ENCODE measurements at places on chromosomes 7 and 10.
A peak's percentile ranks its signal among the peaks of the same experiment; 100 is the strongest.

- no peaks in the 10 kb centered on the region for H3K36me3 ChIP-seq
- H3K4me1 ChIP-seq = no peaks in the 10 kb centered on the region
- H3K27ac ChIP-seq = no peak overlapping the region
These were observed 131.1 kb upstream of the TBX20 start for GRCh38 chr7:35384761-35385700.

DNA sequence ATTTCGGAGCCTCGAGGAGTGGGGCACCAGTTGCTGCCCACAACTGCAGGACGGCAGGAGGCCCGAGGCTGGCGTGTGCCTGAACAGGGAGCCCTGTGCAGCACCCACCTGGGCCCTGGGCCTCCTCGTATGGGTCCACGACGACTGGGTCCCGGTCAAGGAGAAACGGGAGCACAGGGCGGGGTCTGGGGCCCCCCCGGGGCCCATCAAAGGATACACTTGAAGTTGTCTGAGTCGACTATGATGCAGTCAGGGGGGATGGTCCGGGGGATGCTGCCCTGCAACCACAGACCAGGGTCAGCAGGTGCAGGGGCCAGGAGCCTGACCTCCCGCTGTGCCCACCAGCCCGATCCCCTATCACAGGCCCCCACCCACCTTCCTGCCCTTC lies 28.5 kb upstream of the NKX6-2 start:
- DNase-seq = no peak
- H3K27ac ChIP-seq = no peak overlapping the region
- H3K27me3 ChIP-seq = no peaks in the 10 kb centered on the region
- H3K4me1 ChIP-seq = no peaks in the 10 kb centered on the region

DNA sequence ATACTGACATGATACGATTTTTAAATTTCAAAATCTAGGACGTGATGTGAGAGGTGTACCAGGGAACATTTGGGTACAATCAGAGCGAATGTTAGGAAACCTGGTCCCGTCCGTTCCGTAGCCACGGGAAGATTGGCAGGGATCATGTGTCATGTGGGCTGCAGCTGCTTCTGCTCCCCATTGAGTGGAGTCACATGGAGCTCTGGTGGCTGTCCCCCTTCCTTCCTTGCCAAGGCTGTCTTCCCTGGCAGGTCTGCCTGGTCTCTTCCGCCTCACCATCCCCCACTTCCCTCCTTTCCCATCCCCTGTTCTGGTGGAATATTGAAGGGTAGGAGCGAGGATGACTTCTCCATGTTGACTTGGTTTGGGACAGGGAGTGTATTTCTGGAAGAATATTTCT lies 33.8 kb upstream of the FAM180A start:
- no peaks in the 10 kb centered on the region for H3K36me3 ChIP-seq
- DNase-seq = no peak
- H3K27ac ChIP-seq = no peak overlapping the region
- peaks cover 11% of the 10 kb centered on the region for H3K4me1 ChIP-seq

GRCh38 chr10:60399328-60399727 lies 9.7 kb upstream of the ANK3 start:
- H3K4me3 ChIP-seq = no peak overlapping the region
- H3K4me1 ChIP-seq = no peaks in the 10 kb centered on the region
- no peaks in the 10 kb centered on the region for H3K36me3 ChIP-seq

DNA sequence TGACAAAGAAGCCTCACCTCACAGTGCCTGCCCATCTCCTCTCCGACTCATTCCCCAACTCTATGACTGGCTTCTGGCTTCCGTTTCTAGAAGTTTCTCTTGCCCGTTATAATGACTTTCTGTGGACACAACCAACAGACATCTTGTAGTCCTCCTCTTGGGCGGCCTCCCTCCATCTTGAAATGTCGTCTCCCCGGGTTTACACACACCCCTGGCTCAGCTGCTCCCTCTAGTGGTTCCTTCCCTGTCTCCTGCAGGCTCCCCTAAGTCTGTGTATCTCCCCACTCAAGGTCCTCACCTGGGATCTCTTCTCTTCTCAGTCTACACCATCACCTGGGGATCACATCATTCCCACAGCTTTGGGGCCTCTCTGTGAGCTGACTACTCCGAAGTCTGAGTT lies 123.4 kb upstream of the NEBL start:
- H3K4me3 ChIP-seq = no peak overlapping the region
- H3K27me3 ChIP-seq = no peaks in the 10 kb centered on the region
- peaks cover 10% of the 10 kb centered on the region for H3K4me1 ChIP-seq

DNA sequence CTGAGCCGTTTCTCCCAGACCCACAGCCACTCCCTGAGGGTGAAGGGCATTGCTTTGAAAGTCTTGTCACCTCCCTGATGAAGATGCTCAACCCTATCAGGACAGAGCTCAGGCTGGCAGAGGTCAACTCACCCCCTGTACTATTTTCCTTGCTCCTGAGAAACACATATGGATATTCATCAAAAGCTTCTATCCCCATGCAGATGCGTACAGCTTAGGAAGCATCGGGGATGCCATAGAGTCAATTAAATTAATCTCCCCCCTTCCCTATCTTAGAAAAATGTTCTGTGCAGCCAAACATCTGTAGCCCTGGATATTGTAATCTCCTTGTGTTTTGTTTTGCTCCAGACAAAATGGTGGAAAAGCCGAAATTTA lies 67.2 kb downstream of the EMX2 start:
- no peak overlapping the region for H3K27ac ChIP-seq
- peaks cover 7% of the 10 kb centered on the region for H3K4me1 ChIP-seq
- DNase-seq = no peak
- H3K36me3 ChIP-seq = no peaks in the 10 kb centered on the region
- no peak overlapping the region for H3K4me3 ChIP-seq
- no peaks in the 10 kb centered on the region for H3K27me3 ChIP-seq

GRCh38 chr7:155928583-155928982 lies 116.3 kb upstream of the SHH start:
- no peaks in the 10 kb centered on the region for H3K27me3 ChIP-seq
- no peak for DNase-seq
- H3K36me3 ChIP-seq = no peaks in the 10 kb centered on the region
- no peak overlapping the region for H3K27ac ChIP-seq

DNA sequence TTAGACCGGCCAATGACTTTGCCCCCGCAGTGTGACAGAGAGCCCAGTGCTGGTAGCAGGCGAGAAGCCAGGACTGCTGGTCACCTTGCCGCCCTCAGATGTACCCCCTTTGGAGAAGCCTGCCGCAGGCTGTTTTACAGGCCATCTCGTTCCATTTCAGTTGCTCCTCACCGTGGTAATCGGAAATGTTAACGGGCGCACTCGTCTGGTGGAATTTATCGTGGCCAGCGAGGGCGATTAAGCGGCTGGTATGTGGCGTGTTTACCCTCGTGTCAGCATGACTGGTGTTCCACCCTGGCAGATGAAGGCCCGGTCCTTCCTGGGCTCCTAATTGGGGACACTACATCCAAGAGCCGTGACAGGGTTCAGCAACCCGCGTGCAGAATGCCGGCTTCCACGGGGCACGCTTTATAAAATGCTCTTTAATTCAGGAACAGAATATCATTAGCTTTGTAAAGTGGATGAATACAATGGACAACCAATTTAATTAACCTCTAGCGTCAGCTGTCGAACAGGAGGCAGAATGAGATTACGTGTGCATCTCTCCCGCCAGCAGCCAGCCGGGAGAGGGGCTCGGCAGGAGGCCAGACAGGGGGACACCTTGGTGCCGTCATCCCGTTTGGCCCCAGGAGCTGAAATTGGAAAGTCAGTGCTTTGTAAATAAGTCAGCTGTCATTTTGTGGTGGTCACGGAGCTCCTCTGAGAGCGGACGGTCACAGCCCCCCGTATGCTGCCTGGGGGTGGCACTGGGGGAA lies 108.3 kb downstream of the NKX6-2 start:
- no peaks in the 10 kb centered on the region for H3K4me1 ChIP-seq
- H3K36me3 ChIP-seq = no peaks in the 10 kb centered on the region
- no peaks in the 10 kb centered on the region for H3K27me3 ChIP-seq
- DNase-seq = no peak
- no peak overlapping the region for H3K27ac ChIP-seq

DNA sequence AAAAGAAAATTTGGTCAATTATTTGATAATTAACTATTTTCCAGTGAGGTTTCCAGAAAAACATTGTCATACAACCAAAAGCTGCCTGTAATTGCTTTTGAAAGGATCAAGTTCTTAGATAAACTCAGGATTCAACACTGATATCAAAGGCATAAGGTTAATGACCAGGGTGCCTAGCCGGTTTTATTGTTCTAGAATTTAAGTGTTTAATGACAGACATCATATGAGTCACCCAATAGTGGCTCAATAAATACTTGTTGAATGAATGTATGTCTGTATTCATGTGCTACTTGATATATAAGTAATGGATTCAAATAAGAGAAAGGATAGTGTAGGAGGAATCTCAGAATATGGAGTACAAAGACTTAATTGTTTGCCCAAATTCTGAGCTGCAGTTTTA lies 196.1 kb upstream of the LRGUK start:
- H3K4me1 ChIP-seq = peaks cover 7% of the 10 kb centered on the region
- no peak for DNase-seq
- no peak overlapping the region for H3K27ac ChIP-seq
- no peaks in the 10 kb centered on the region for H3K36me3 ChIP-seq
- no peak overlapping the region for H3K4me3 ChIP-seq

DNA sequence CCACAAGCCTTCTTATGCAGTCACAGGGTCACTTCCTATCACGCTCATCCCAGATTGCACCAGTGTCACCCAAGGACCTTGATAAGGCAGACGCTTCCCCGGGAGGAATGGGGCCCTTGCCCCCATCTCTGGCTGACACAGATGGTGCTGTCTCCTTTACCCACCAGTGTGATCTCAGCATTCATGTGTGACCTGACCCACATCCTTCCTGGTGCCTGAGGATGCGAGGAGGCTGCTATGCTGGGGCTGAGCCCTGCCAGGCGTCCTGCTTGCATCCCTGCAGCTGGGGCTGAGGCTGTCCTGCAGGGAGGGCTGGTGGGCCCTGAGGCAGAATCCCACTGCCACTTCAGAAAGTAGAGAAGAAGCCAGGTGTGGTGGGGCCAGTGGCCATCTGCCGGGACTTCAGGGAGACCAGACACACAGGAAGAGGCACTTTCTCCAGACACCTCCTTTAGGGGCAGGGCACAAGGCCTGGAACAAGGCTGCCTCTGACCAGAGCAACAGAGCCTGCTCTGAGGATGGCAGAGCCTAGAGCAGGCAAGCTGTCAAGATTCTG lies 35.3 kb downstream of the RASGEF1A start:
- no peaks in the 10 kb centered on the region for H3K36me3 ChIP-seq
- DNase-seq = no peak
- peaks cover 5% of the 10 kb centered on the region for H3K4me1 ChIP-seq

- DNase-seq = no peak
- no peaks in the 10 kb centered on the region for H3K36me3 ChIP-seq
- no peaks in the 10 kb centered on the region for H3K27me3 ChIP-seq
- no peak overlapping the region for H3K27ac ChIP-seq
- H3K4me3 ChIP-seq = no peak overlapping the region
These were observed 5.5 kb upstream of the PRKAR1B start for GRCh38 chr7:732556-732955.

DNA sequence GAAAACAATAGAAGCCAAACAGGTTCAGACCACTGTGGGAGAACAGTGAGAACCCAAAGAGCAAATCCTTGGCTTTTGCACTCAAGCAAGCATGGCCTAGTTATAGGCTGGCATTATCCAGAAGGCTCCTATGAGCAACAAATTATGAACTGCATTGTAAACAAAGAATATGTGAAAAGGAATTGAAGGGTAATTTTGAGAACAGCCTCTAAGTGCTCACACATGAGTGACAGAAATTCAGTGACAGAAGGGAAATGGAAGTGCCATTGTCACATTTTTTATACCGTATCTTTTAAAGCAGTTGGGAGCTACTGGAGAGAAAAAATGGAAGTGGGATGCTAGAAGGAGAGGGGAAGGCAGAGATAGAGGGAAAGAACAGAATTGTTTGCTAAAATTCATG lies 114.2 kb downstream of the MACC1 start:
- no peak overlapping the region for H3K27ac ChIP-seq
- no peaks in the 10 kb centered on the region for H3K36me3 ChIP-seq
- no peak for DNase-seq
- H3K4me3 ChIP-seq = no peak overlapping the region

DNA sequence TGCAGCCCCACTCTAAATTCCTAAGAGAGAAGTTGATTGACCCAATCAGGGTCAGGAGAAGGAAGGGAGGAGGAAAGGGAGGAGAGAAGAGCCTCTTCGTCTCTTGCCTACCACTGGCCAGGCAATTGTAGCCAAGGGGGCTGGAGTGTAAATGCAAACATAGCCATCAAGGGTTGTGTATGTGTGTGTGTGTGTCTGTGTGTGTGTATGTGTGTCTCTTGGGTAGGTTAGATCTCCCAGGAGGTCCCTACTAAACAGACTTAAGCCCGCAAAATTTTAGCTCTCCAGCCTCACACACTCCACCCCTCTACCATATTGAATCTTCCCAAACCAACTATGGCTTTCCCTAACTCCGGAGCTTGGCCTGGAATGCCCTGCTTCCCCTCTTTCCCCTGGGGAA lies 3.8 kb downstream of the LEP start:
- DNase-seq = no peak
- no peak overlapping the region for H3K4me3 ChIP-seq
- H3K27me3 ChIP-seq = no peaks in the 10 kb centered on the region
- no peaks in the 10 kb centered on the region for H3K36me3 ChIP-seq
- peaks cover 3% of the 10 kb centered on the region for H3K4me1 ChIP-seq

DNA sequence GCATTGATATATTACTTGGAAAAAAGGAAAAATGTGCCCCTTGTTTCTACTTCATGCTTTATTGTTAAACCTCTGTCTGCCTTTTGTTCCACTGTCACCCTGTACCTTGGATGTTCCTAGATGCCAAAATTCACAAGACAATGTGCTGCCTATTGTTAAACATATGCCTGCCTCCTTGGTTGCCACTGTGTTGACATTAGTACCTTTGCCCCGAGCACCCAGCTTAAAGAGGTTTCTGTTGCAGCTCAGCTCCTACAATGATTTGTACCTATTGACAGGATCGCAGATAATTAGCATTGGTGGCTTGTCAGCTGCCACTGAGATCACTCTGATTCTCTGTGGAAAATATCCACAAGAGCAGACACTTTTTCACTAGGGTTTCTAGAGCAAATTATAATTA lies 188.0 kb downstream of the KCND2 start:
- peak; percentile 25 for DNase-seq
- no peak overlapping the region for H3K27ac ChIP-seq
- H3K4me1 ChIP-seq = peaks cover 7% of the 10 kb centered on the region
- no peaks in the 10 kb centered on the region for H3K27me3 ChIP-seq

- H3K36me3 ChIP-seq = no peaks in the 10 kb centered on the region
- H3K4me1 ChIP-seq = no peaks in the 10 kb centered on the region
- no peak overlapping the region for H3K27ac ChIP-seq
- no peak overlapping the region for H3K4me3 ChIP-seq
These were observed 84.9 kb upstream of the ZNF716 start for GRCh38 chr7:57364933-57365710.

DNA sequence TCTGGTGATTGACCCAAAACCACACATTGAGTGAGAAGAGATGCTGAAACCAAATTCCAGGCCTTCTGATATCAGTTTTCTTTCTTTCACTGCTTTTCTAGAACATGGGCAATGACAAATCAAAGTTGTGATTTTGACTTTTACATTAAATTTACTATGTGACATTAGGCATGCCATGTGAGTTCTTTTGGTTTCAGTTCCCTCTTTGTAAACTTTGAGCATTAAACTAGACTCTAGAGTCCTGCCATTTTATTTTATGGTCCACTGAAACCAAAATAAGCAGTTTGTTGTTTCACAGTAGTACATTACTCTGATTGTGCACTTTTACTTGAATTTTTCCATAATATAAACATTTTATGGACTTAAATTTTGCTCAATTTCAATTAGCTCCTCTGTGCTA lies 381.1 kb upstream of the SEMA3D start:
- H3K4me3 ChIP-seq = no peak overlapping the region
- no peaks in the 10 kb centered on the region for H3K36me3 ChIP-seq
- no peak for DNase-seq
- H3K27me3 ChIP-seq = no peaks in the 10 kb centered on the region
- H3K27ac ChIP-seq = no peak overlapping the region
